ENCODE measurements at places on chromosomes 4 and X.

GRCh38 chr4:1746919-1747602 lies 25.7 kb downstream of the TACC3 start:
- DNase-seq, result peak; percentile 69

DNA sequence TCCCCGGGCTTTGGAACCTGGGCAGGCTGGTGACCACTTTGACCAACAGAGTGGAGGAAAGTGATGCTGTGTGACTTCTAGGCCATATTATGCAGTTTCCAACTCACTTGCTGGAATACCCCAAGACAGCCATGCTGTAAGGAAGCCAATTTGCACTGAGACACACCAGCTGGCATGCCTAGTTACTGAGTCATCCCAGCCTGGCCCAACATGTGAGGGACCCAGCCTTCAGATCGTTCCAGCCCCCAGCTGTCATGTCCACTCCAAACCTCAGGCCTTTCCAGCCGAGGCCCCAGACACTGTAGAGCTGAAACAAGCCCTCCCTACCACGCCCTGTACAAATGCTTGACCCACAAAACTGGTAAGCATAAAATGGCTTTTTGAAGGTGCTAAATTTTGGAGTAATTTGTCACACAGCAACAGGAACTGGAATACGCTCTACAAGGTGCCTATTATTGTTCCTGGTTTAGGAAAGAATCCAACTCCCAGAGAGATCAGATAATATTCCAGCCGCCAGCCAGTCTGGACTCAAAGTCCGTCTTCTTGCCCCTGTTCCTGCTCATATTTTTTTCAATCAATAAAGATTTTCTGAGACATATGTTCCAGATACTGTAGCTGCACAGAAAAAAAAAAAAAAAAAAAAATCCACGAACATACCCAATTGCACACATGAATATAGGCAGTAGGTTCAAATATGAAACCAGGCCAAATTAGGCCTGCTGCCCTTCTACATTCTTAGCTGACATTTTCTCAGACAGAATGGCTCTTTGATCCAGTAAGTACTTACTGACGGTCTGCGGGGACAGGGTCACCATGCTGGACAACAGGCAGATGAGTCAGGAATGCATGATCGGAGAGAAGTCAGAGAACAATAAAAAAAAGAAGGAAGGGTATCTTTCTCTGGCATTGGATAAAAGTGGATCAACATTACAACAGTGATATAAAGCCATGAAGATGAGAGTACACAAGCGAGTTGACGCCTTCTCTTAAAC lies 35.1 kb downstream of the SH3KBP1 start:
- DNase-seq, result no peak

- DNase-seq, result no peak
Measured at GRCh38 chr4:134762053-134762452, 560.5 kb upstream of the PABPC4L start.

GRCh38 chrX:116198810-116199209 lies 28.3 kb downstream of the AGTR2 start:
- no peak for DNase-seq

- DNase-seq, result peak; percentile 75
Measured at GRCh38 chr4:10030972-10031667, 9.8 kb upstream of the SLC2A9 start.

GRCh38 chr4:15936495-15936894 lies 2.0 kb downstream of the FGFBP1 start:
- DNase-seq, result no peak

- DNase-seq, result no peak
Measured at GRCh38 chr4:133062851-133063250, 86.2 kb upstream of the PCDH10 start.

All from globus pallidus (tissue), 1 donor.